SK-N-SH (cell line): ENCODE measurements at places on chromosomes 7 and 10.
A peak's percentile ranks its signal among the peaks of the same experiment; 100 is the strongest.

GRCh38 chr7:130433301-130433700 lies 7.5 kb downstream of the CEP41 start:
- DNase-seq, result no peak

DNA sequence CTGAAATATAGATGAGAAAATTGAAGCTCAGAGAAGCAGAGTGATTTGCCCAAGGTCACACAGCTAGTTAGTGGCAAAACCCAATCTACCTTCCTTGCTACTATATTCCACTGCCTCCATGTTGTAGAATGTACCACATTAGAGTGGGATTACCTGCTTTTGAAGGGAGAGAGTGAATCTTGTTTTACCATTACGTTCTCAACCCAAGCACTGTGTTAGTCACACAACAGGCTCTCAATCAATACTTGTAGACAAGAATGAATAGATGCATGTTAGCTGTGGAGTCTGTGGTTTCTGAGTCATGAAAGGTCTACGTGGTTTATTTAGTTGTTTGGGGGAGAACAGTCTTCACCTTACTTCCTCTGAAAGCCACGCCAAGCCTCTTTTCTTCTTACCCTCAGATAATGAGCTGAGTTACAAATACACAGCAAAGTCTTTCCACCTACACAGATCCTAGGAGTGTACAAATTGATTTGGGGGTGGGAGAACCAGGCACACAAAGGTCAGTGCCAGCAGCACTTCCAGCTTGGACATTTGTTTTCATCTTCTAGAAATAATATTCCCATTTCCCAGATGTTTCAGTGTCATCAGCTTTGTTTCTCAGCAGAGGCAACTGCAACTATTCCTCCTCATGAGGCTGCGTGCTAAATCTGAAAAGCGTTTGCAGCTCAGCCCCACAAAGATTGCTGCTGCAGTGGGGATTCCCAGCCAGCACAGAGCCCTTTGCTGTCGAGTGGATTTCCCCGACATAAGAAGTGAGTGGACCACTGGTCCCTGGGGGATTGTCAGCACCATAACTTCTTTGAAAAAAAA lies 71.5 kb upstream of the ADO start:
- DNase-seq, result no peak

DNA sequence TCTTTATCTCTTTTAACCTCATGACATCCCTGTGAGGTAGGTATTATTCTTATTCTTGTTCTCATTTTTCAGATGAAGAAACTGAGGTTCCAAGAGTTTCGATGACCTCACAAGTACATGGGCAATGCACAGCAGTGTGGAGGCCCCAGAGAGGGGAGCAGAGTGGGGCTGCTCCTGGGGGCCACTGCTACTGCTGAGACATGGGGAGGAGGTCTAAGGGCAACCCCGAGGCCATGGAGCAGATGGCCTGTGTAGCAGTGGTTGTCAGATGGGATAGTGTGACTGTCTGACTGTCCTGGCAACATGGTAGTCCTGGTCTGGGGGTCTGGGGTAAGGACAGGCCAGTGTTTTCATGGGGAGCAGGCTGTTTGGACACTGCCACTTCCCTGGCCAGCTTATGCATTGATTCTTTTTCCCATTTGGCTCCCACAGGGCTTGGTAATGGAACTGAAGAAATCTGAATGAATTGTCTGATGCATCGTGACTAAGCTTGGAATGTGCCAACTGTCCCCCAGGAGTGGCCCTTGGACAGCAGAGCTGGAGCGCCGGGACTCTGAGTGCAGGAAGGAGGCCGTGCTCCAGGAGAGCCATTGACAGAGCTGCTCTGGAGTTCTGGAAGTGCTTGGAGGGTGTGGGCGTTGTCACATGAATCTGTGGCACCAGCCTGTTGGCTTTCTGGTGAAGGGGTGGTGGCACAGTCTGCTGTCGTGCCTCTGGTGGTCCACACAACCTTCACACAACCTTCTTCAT lies 40.9 kb downstream of the ADRA2A start:
- no peak for DNase-seq

DNA sequence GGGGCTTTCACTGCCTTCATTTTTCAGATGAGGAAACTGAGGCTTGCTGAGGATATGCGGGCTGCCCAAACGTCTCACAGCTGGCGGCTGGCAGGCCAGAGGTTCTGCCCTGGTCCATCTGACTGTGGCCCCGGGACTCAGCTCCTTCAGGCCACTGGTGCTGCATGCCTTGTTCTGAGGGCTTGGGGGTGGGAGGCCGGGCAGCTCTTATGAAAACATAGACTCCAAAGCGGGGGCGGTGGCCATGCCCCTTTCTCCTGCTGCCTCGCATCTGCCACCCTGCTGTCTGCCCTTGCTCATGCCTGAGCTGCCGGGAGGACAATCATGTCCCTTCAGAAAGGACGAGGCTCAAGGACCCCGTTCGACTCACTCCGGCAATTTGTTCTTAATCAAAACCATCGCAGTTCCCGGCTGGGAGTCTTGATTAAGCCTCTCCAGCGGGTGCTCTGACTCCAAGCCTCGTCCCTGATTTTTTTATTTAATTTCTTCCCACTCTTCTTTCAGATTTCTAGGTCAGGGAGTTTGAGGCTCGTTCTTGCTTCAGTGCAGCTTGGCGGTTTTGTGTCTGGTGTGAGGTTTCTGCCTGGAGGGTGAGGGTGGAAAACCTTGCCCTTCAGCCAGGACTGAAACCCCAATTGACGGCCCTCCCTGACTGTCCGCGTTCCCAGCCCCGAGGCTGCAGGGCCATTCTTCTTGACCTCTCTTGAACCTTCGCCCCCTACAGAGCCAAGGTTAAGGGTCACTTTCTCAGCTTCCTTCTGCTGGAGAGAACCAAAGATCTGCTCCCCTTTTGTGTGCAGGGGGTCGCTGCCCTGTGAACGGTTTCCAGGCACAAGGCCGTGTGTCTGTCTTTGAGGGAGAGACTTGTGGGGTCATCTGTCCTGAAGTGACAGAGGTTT lies 120.8 kb downstream of the DNAJB6 start:
- no peak for DNase-seq

DNA sequence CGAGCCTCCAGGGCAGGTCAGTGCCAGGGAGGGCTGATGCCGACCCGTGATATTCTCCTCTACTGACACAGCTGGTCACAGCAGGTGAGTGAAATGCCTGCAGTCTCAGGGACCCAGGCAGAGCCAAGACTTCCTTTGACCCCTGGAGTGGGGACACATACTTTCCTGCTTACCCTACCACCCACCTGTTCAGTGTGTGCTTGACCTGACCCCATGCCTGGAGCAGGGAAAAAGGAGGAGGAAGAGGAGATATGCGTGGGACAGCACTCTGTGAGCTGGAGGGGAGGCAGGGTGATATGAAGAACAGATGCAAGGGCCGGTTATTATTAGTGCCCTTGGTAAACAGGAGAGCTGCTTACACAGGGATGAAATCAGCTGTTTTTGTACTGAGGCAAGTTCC lies 40.8 kb upstream of the WIPF3 start:
- no peak for DNase-seq

DNA sequence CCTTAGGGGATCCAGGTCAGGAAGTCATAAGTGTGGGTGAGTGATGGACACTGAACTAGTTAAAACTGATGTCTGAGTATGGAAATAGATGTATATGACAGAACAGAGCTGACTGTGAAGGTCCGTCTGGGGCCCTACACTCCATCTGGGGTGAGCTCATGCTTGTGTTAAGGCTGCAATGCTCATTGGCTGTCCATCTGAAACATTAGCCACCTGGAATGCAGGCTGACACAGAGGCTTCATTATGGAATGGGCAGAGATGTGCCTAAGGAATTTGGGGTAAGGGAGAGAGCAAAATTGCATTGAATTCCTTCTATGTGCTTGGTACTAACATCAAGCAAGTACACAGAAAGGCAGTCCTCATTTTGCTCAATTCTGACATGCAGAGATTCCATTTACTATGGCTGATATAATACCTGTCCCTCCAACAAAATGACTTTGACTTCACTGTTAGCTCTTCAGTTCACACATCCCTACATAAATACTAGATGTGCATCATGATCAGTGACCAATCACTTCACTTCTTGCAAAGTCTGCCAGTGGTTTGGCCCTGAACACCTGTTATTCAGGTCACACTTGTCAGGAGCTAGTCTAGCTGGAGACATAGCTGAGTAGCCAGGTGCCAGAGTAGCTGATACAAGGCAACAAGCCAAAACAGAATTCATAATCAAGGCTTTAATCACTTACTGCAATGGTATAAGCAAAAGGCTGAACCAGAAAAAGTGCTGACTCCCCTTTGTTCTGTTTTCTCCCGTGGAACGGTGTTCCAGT lies 128.9 kb upstream of the VWC2 start:
- DNase-seq, result no peak

- no peak for DNase-seq
Measured at GRCh38 chr7:155124706-155125105, 54.6 kb downstream of the HTR5A start.

- no peak for DNase-seq
Measured at GRCh38 chr10:93346108-93346507, 136.0 kb downstream of the MYOF start.

GRCh38 chr7:158453663-158454062 lies 134.0 kb downstream of the PTPRN2 start:
- DNase-seq, result no peak

DNA sequence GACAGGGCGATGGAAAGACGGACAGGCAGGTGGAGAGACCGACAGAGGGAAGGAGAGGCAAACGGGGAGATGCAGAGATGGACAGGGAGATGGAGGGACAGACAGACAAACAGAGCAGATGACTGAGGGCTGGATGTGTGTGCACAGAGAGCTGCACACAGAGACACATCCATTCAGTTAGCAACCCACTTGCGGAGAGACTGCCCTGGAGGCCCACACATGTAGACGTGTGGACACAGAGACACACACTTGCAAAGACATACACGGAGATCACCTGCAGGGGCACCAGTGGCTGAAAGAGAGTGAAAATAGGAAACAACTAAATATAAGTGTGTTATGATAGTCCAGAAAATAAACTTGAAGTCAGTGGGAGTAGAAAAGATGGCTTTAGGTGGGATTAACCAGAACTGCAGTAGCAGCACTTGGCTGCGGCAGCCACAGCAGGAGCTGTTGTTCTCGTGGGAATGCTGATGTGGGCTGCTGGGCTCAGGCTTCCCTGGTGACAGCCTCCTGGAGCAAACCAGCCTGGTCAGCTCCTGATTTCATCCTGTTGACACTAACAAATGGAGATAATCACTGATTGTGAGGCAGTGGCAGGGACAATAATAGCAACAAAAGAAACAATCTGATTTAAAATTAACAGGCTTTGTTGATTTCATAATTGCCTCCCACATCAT lies 134.1 kb downstream of the CCNY start:
- DNase-seq, result peak; percentile 55

GRCh38 chr10:88759366-88760101 lies at the start of gene LIPN:
TSS of gene LIPN (plus strand) at chr10:88760020. CDS start at chr10:88761406, 1,386 bp downstream.
- no peak for DNase-seq

DNA sequence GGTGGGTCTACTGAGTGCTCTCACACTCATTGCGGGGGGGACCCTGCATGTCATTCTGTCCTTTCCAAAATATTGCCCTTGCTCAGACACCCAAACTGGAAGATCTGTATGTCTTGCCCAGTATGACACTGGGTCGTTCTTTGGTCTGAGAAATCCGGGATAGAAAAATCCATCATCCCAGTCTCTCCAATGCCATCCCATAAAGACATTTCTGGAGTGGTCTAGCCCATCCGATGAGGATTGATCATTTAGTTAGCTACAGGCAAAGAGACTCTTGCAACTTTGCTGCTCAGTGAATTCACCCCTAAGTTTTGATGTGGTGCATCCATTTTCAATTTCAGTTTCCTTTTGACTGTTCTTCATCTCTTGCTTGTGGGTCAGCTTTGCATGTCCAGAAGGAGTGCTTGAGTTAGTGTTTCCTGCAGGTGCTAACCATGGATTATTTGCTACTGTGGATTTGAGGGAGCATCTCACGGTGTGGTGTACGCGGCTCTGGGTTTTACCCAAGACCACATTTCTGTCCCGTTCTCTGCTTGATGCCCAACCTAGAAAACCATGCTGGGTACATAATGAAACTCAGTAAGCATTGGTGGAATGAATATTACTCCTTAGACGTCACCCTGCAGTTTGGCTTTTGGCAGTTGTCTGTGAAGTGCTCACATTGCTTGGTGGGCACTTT lies 247.0 kb upstream of the MKI67 start:
- no peak for DNase-seq

- peak; percentile 44 for DNase-seq
Measured at GRCh38 chr7:1558181-1558811, 2.3 kb upstream of the TMEM184A start.

- no peak for DNase-seq
Measured at GRCh38 chr10:99598781-99599509, 21.3 kb downstream of the SLC25A28 start.

DNA sequence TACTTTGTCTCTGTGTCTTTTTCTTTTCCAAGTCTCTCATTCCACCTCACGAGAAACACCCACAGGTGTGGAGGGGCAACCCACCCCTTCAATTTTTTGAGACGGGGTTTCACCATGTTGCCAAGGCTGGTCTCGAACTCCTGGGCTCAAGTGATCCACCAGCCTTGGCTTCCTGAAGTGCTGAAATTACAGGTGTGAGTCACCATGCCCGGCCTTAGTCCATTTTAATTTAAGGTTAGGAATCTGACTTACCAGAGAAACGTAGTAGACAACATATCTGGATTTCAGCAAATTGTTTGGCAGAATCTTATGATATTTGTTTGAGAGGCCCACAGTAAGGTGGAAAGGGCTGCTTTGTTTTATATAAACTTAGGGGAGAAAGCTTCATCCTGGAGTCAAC lies 3.2 kb upstream of the NFKB2 start:
- DNase-seq, result no peak

GRCh38 chr7:42461537-42461936 lies 224.5 kb upstream of the GLI3 start:
- no peak for DNase-seq

DNA sequence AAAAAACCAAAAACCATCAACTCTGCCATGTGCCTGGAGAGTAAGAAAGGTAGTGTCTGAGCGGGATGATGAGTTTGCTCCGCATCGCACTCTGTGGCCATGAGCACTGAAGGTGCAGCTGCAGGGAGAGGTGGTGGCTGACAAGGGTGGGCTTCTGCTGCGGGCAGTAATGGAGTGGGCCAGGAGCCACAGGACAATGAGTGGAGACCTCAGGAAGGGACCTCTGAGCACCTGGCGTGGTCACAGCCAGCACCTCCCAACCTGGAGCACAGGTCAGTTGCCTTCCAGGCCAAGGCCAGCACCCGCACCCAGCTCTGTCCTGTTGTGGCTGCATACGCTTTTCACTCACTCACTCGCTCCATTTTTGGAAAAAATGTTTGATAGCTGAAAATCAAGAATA lies 115.5 kb downstream of the ANKRD61 start:
- DNase-seq, result no peak

- no peak for DNase-seq
Measured at GRCh38 chr7:2112261-2113198, 120.2 kb downstream of the MAD1L1 start.

- no peak for DNase-seq
Measured at GRCh38 chr7:148872188-148872587, 11.9 kb downstream of the EZH2 start.

DNA sequence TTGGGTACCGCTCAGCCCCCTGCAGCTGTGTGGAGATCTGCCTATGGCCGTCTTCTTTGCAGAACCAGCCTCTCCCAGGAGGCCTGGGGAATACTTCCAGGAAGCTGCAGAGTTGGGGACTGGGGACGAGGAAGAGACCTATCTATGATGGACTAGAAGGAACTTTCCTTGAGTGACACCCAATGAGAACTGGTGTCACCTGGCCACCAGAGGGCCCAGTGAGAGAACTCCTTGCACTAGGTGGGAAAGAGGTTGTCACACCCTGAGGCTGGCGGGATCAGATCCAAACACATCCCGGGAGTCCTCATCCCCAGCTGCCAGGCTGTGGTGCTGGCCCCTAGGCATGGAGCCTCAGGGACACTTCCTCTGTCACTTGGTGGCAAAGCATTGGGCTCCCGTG lies 4.9 kb upstream of the GRID2IP start:
- no peak for DNase-seq

- DNase-seq, result no peak
Measured at GRCh38 chr7:46421441-46422230, 500.6 kb upstream of the IGFBP3 start.
